ENCODE measurements at places on chromosomes 4 and X.

DNA sequence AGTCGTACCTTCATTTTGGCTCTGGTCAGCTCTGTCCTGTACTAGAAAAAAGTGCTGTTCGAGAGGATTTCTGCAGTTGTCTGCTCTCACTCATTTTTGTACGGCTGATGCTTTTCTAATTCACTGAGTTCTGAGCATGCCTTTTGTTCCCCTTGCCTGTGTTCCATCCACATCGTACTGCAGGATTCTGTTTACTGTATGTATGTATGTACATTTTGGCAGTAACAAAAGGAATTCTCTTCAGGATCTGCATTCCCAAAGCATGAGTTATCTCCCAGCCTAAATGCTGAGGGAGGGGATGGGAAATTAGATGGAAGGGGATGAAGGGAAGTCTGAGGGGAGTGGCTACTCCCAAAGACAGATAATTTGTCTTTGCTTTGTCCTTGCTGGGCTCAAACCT, 87.6 kb downstream of the GBA3 start:
- no peak for DNase-seq

- DNase-seq = no peak
Measured at GRCh38 chr4:159520074-159520473, 417.2 kb downstream of the RAPGEF2 start.

DNA sequence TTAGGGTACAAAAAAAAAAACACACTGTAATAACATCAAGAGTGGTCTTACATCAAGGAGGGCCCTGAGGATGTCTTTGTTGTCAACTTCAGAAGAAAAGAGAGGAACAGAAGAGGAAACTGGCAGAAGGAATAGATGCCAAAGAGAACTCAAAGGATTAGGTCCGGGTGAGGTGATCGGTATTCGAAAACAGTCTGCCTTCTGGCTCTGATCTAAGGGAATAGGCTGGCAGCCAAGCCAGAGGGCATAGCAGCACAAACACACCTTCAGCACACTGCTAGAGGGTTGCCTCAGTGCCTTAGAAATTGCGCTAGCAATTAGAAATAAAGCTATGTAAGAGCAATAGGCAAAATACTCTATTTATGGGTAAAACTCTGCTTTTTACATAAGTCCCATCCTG, 91.4 kb upstream of the TTC29 start:
- no peak for DNase-seq

DNA sequence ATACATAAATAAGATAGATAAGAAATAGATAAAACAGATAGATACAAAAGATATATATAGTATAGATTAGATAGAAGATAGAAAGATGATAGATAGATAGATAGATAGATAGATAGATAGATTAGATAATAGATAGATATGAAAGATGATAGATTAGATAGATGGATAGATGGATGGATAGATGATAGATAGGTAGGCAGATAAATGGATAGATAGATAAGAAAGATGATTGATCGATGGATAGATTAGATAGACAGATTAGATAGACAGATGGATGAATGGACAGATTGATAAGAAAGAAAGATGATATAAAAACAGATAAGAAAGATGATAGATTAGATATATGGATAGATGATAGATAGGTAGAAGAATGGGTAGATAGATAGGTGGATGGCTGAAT, 90.3 kb downstream of the SMIM20 start:
- no peak for DNase-seq

DNA sequence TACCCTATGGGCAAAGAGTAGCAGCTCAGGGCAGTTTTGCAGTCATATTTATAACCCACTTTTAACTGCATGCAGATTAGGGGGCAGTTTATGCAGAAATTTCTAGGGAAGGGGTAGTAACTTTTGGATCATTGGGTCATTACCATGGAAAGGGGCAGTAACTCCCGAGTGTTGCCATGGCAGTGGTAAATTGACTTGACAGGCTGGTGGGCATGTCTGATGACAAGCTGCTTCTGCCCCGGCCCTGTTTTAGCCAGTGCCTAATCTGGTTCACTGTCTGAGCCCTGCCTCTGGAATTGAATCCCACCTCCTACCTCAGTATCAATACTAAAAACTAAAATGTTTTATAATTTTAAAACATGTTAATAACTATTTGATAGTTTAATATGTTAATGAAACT, 362.1 kb upstream of the ATOH1 start:
- DNase-seq = no peak

- DNase-seq = no peak
Measured at GRCh38 chr4:2788532-2789103, 4.3 kb upstream of the SH3BP2 start.

DNA sequence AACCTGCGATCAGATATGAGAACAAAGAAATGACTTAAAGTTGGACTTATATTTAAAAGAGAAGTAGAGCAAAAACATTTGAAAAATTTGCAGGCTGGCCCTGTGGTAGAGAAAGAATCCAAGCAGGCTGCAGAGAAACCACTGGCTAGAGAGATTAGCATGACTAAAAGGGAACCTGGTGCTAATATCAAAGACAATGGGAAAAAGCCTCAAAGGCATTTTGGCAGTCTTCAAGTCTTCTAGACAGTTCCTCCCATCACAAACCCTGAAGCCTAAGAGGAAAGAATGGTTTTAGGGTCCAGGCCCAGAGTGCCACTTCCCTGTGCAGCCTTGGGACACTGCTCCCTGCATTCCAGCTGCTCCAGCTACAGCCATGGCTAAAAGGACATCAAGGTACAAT, 33.4 kb downstream of the KCTD8 start:
- DNase-seq = no peak

GRCh38 chrX:136048446-136048845, 63.2 kb downstream of the SLC9A6 start:
- no peak for DNase-seq

DNA sequence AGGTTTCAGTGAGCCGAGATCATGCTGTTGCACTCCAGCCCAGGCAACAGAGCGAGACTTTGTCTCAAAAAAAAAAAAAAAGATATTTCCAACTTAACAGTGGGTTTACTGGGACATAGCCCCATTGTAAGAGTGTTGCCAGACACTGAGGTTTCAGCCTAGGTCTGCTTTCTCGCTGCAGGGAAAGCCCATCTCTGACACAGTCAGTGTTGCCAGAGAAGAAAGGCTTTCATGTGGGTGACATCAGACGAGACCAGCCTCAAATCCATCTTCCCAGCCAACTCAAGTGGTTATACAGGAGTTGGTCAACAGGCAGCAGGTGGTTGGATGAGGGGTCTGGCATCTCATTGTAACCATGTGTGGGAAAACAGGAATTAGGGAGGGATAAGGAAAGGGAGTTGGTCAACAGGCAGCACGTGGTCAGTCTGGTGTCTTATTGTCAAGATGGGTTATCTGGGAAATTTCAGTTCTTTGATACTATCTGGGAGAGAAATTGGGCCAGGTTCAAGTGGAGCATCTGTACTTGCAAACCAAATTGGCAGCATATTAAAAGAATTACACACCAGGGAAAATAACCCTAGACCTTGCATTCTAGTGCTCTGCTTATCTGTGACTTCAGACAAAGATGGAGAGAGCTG, 41.1 kb downstream of the NELFA start:
- no peak for DNase-seq

- no peak for DNase-seq
Measured at GRCh38 chr4:25861280-25861950, 1.4 kb downstream of the SEL1L3 start.

GRCh38 chrX:73400136-73400748, 46.6 kb upstream of the CDX4 start:
- DNase-seq = no peak

GRCh38 chr4:185654965-185655554, 119.8 kb upstream of the PDLIM3 start:
- DNase-seq = no peak

GRCh38 chr4:101328063-101328602, 19.2 kb downstream of the PPP3CA start:
- DNase-seq = peak; percentile 21

GRCh38 chr4:183200453-183200852, 101.4 kb downstream of the WWC2 start:
- no peak for DNase-seq

DNA sequence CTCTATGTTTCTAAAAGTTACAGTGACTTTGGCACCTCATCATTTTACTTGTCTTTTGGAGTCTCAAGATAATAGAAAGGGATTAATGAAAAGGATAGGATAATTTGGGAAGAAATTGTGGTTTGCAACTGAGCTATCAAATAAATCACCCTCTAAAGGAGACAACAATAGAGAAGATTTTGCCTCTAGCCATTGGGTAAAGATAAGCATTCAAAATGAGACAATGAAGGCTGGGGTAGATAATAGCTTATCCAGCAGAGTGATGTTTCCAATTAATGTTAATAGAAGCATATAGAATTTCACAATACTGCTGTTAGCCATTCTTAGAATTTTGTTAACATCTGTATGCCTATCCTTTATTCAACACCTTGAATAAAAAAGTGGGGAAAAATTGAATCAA, 1177.6 kb downstream of the ADGRL3 start:
- no peak for DNase-seq

- DNase-seq = no peak
Measured at GRCh38 chrX:45667666-45668065, 467.0 kb upstream of the DIPK2B start.

- no peak for DNase-seq
Measured at GRCh38 chr4:110106931-110107296, 91.5 kb downstream of the ELOVL6 start.

DNA sequence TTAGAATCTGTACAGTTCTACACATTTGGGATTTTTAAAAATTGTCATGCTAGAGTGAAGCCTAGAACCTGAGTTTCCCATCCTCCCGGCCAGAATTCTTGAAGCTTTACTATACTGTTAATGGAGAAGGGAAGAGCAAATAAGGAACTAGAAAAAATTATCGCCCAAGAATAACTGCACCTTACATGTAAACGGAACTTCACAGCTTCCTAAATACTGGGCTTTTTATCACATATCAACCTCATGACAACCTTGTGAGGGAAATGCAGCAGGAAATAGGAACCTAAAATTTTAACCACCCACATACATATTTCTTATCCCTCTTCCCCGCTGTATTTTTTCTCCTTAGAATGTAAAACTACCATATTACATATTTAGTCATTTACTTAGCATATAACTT, 19.3 kb downstream of the ARHGEF9 start:
- DNase-seq = no peak

- no peak for DNase-seq
Measured at GRCh38 chr4:71029504-71029903, 36.1 kb downstream of the DCK start.

DNA sequence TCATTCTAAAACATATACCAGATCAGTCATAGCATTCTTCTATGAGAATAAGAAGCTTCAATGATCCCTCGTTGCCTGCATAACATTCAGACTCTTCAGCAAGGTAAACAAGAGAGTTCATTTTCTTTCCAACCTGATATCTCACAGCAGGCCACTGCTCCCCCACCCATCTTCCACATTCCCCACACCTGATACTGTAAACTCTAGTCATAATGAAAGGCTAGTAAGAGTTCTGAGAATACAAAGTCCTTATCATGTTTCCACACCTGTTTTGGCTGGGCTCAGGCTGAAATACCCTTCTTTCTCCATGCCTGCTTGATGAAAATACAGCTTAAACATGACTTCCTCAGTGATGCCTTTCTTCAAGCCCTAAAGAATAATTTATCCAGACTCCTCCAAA, 2.3 kb upstream of the AASDH start:
- no peak for DNase-seq

DNA sequence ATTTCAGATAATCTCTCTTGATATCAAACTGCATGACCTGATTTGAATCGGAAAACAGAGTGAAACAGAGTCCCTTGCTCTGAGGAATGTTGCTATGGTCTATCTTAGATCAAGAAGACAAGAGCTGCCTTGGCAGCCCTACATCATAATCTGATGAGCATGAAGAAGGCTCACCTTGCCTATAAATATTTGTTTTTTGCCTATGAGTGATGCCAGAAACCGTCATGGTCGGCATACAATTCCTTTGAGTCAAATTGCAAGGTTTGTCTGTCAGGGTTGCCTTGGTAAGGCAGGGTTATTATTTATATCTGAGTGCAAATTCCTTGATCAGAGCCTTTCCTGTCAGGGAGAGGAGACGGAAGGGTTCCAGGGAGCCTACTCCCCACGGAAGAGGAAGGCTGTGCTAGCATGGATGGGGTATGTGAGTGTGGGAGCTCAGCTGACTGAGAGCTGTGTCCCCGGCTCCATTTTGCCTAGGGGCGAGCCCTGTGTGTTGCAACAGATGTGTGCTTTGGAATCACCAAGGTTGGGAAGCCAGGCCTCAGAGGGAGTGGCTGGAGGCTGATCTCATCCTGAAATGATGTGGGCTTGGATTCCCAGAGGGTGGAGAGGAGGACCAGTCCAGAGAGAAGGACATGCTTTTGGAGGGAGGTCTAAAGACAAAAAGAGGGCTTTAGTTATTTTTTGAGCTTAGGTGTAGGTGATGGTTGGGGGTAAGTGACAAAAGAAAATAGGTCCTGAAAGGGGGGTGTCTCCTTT, 43.6 kb downstream of the RTL9 start:
- no peak for DNase-seq

DNA sequence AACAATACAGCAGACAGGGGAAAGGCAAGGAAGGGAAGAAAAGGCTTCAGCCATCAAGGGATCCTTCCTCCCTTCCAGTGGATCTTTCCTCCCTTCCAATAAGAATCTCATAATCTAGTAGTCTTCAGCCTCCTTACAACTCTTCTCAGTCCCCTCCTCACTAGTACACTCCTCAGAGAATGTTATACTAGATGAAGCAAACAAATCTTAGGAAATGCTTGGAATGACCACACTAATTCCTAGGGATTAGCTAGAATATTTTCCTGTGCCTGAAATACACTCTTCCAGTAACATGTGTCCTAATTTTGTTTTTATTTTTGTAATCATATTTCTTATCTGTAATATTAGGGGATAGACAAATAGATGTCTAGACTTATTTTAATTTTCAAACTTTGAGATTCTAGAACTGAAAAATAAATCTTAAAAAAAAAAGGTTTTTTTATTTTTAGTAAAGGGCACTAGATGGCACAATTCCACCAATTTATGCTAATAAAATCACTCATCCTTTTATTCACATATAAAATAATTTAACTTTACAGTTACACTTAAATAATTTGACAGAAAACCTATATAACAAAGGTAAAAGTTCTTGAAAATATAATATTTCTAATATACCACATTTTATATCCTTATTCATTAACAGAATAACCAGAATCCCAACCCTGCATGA, 7.0 kb upstream of the STPG2 start:
- DNase-seq = no peak

- no peak for DNase-seq
Measured at GRCh38 chr4:94428884-94429283, 22.9 kb upstream of the PDLIM5 start.

DNA sequence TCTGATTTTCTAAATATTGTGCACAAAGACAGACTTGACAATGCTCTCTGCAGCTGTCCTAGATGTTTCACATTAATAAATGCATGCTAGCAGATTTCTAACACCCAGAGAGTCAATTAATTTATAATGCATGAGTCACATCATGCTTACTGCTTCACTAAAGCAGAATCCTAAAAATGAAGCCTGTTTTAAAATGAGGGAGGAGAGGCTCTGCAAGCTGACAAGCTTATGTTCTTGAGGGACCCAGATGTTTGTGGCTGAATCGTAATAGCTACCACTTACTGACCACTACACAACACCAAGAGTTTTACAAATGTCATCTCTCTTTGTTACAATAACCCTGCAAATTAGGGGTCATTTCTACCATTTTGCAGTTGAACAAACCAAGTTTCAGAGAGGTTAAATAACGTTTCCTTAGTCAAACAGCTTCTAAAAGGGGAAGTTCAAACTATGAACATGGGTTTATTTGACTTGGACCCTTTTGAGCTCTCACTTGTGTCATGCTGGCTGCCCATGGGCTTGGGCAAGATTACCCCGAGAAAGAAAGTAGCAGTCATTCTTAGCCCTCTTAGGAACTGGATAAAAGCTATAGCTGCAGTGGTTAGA, 262.7 kb upstream of the ETNPPL start:
- DNase-seq = no peak
